ENCODE measurements at places on chromosomes 13 and 19.

DNA sequence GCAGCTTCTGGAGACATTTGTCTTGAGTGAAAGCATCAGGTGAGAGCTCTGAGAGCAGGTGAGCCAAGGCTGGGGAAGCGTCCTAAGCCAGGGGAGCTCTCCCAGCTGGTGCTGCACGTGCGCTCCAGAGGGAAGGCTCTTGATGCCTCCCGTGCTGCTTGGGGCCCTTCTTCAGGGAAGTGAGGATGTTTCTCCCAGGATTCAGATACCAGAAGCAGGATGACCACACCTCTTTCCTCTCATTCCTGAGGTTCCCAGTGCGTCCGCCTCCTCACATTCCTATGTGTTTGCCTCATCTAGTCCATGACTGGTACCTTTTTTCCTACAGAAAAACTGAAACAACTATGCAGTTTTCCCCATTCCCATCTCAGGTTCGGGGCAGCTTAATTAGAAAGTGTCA lies 231.0 kb upstream of the IRS2 start:
- no peak for DNase-seq

DNA sequence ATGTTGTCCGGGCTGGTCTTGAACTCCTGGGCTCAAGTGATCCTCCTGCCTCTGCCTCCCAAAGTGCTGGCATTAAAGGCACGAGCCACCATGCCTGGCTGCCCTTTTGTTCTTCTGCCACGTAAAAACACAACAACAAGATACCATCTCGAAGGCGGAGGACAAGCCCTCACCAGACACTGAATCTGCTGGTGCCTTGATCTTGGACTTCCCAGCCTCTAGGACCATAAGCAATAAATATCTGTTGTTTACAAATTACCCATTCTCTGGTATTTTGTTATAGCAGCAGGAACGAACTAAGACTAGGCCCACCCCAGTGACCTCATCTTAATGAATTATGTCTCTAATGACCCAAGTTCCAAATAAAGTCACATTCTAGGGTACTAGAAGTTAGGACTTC lies 128.4 kb upstream of the CACNA1A start:
- no peak for DNase-seq

DNA sequence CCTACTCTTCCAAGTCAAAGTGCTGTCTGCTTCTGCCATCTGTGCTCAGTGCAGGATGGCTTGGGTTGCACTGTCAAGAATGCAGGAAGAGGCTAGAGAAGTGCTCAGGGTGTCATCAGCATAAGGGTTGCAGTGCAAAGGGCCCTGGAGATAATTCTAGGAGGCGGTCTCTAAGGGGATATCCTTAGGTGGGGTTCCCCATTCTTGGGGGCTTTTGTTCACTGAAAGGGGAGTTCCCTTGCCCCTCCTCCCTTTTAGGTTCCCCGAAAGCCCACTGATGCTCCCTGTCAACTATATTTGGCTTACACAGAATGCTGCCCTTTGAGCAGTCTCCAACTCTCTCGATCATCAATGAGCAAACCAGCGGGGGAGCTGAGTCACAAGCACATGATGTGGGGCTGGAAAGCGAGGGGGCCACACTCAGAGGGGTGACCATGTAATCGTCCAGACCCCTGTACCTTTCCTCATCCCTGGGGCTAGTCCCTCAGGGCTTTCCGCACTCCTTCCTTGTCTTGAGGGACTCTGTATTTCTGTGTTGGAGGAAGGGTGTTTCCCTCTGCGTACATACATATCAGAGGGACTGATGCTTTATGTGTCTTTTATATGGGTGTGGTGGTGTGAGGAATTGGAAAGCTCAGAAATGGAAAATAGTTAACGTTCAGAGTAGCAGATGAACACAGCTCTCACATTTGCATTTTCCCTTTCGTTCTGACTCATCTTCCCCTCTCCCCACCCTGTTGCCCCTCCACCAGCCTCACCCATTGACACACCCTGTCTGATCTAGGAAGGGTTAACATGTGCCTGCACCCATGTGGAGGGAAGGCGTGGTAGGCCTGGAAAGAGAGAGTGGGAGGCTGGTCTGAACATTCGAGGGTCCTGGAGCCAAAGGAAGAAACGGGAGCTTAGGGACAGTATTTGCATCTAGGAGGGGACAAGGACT lies 6.7 kb downstream of the ZBTB32 start:
- DNase-seq, result no peak

- DNase-seq, result no peak
Measured at GRCh38 chr13:29429286-29429900, 166.1 kb downstream of the SLC7A1 start.

All from stimulated activated CD8-positive, alpha-beta memory T cell treated with anti-CD3 and anti-CD28 coated beads, Interleukin-2, amount 100 ng/mL, for 1 hour (primary cell).